ENCODE measurements at places on chromosomes 1 and 21. TPM values are rescaled to one million over a fixed set of nuclear protein-coding genes. Genes with fewer than 3 reads are reported as not detected.

The LMO4 gene
- 200 TPM for polyA plus RNA-seq

The KPRP gene
- polyA plus RNA-seq, result not detected

The SLAMF8 gene
- 0.97 TPM for polyA plus RNA-seq

The TMPRSS15 gene
- polyA plus RNA-seq, result not detected

The HPDL gene
- polyA plus RNA-seq, result 9.4 TPM

The MYCL gene
- 7.1 TPM for polyA plus RNA-seq

The MANEAL gene
- 98.9 TPM for polyA plus RNA-seq

The MDM4 gene
- 2.1 TPM for polyA plus RNA-seq

DNA sequence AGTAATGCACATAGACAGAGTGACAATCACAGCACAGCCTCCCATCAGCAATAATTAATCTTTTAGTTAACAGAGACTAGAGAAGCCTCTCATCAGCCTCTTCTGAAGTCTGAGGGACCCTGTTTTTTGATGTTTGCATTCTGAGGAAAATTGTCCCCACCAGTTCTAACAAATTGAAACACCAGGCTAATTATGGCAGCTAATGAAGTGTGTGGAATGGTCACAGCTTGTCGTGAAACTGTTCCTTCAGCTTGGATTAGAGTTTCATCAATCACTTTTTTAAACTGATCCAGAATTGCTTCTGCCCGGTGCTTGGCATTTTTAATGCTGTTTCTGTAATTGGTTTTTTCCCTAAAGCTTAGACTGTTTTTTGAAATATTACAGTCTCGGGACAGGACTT, 208.0 kb downstream of the SPATA17 start:
- DNase-seq, result peak; percentile 22

GRCh38 chr1:31780632-31781031, 16.5 kb upstream of the ADGRB2 start:
- no peak for DNase-seq

DNA sequence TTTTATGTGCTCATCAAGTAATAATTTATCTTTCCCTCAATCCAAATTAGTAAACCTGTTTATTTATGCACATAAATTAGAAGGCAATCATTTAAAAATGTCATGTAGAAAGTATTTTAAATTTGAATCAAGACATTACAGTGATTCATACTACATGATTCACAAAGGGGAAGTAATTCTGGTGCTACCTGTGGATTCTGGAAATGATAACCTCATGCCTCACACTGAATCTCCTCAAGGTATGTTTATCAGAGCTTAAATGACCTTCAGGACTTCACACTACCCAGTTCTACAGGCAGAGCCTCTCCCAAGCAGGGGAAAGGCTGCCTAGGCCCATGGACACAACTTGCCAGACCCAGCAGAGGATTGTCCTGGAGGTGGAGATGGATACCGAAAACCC, 25.2 kb upstream of the TDRD10 start:
- DNase-seq, result no peak

DNA sequence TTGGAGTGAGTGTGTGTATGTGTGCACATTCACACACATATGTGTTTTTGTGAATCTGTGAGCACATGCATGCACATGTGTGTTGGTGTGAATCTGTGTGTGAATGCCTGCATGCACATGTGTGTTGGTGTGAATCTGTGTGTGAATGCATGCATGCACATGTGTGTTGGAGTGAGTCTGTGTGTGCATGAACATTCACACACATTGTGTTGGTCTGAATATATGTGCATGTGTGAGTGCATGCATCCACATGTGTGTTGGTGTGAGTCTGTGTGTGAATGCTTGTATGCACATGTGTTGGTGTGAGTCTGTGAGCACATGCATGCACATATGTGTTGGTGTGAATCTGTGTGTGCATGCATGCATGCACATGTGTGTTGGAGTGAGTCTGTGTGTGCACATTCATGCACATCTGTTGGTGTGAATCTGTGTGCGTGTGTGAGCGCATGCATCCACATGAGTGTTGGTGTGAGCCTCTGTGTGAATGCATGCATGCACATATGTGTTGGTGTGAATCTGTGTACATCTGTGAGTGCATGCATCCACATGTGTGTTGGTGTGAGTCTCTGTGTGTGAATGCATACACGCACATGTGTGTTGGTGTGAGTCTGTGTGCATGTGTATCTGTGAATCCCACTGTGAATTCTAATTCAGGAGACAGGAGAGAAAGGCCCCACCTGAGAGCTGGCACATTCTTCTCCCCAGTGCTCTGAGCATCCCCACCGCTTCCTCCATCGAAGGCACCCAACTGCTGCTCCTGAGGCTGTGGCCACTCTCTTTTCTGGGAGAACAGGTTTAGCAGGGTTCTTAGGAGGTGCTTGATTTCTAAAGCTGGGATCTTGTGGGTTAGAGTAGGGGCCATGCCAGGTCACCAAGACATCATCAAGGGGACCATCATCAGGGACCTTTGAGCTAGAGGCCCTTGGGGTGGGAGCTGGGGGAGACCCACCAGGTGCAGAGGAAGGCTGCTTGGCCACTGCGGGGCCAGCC, 117.5 kb upstream of the ARHGEF16 start:
- no peak for DNase-seq

DNA sequence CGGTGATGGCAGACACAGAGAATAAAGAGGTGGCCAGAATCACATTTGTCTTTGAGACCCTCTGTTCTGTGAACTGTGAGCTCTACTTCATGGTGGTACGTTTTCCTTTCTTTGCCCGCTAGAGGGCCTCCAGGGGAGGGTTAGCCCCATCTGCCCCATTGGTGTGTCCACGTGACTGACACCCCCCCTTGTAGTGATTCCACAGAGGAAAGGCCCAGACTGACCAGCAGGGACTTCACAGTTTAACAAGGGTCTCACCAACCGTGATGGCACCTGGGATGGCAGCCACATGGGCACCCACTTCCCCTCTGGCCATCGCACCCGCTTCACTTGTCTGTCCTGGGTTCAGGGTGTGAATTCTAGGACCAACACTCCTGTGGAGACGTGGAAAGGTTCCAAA, 22.3 kb upstream of the SARS1 start:
- no peak for DNase-seq

DNA sequence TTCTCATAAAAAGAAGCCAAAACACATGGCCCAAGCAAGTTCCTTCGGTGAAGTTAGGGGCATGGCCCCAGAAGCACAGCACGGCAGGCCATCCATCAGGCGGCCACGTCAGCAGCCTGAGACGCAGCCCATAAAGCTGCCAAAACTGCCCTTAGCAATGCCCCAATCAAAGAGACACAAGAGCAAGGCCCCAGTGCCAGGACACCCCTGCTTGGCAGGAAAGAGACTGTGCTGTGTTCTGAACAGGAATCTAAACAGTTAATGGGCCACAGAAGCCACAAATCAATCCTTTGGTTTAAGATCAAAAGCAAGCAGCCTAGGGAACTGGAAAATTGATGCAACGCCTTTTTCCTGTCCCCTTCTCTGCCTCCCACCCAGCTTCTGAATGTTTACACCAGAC, 497.0 kb upstream of the USP24 start:
- no peak for DNase-seq

GRCh38 chr1:47188791-47189785, 748 bp downstream of the PDZK1IP1 start:
- no peak for DNase-seq

GRCh38 chr1:212994926-212995325, 20.7 kb downstream of the ANGEL2 start:
- no peak for DNase-seq

GRCh38 chr1:64293820-64294219, 90.4 kb downstream of the UBE2U start:
- DNase-seq, result no peak

- DNase-seq, result no peak
These were observed 704 bp downstream of the ALG6 start for GRCh38 chr1:63368131-63368530.

GRCh38 chr1:13801232-13801631, 101.2 kb downstream of the PRDM2 start:
- DNase-seq, result no peak

GRCh38 chr1:8351693-8352470, 34.0 kb downstream of the SLC45A1 start:
- no peak for DNase-seq

GRCh38 chr1:192896376-192896775, 87.5 kb downstream of the RGS2 start:
- no peak for DNase-seq

DNA sequence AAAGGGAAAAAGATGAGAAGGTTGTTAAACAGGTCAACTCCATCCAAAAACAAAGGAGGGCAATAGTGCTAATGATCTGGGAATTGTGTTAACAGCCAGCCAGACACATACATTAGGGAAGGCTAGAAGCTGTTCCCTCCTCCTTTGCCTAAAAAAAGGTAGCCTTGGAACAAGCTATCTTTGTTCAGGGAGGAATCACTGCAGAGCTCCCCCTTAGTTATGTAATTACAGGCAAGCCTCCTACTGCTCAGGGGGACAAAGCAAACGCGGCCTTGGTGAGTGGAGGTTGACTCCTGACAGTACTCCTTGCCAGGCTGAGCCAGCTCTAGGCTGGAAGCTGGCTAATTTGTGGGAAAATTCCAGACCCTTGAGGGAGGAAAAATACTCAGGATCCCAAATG, 97.6 kb downstream of the VAV3 start:
- no peak for DNase-seq

DNA sequence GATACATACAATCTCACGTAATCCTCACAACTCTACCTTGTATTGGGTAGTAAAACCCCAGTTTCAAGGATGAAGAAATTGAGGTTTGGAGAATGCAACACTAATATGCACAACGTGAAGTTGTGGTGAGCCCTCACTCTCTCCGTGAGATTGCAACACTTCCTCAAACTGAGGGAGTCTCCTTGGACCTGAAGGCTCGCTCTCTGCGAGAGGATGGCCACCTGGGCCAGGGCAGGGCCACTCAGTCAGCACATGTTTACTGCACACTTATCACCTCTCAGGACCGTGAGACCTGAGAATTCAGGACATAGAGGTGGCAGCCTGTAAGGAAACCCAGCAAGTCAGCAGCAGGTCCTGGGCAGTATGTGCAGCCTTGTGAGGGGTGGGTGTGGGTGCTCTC, 8.7 kb downstream of the SH3BP5L start:
- no peak for DNase-seq

DNA sequence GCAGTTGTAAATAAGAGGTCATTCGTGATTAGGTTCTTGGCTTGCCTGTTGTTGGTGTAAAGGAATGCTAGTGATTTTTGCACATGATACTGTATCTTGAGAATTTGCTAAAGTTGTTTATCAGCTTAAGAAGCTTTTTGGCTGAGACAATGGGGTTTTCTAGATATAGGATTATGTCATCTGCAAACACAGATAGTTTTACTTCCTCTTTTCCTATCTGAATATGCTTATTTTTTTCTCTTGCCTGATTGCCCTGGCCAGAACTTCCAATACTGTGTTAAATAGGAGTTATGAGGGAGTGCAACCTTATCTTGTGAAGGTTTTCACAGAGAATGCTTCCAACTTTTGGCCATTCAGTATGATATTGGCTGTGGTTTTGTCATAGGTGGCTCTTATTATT, 576.1 kb upstream of the RGS18 start:
- no peak for DNase-seq

DNA sequence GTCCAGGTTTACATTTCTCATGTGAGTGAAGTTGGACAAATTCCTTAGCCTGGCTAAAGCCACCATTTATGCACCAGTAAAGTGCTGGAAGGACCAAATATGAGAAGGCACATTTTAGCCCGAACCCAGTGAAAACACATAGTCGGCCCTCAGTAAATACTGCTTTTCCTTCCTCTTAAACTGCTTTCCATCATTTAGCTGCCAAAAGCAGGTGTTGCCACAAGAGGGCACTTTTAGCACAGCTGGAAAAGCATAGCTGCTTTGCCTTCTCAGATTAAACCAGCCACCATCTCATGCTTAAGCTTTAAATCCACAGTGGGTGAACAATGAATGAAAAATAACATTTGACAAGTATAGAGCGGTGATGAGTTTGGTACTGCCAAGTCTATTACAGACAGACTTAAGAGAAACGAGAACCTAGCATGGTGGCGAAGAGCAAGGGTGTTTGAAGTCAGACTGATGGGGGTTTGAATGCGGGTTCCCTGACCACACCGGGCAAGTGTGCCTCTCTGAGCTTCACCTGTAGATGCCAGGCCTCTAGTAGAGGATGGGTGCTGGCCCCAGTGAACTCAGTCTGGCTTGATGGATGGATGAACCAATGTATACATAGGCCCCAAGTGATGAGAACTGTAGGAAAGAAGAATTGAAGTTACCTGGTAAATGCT, 57.8 kb downstream of the SLC35D1 start:
- peak; percentile 42 for DNase-seq

- DNase-seq, result peak; percentile 95
These were observed at the start of gene POGK for GRCh38 chr1:166838766-166839599. Gene POGK, plus strand, starts transcription at chr1:166839475. Its CDS starts 1,482 bp downstream, at chr1:166840957.
